ENCODE measurements at places on chromosomes 5 and 9.

DNA sequence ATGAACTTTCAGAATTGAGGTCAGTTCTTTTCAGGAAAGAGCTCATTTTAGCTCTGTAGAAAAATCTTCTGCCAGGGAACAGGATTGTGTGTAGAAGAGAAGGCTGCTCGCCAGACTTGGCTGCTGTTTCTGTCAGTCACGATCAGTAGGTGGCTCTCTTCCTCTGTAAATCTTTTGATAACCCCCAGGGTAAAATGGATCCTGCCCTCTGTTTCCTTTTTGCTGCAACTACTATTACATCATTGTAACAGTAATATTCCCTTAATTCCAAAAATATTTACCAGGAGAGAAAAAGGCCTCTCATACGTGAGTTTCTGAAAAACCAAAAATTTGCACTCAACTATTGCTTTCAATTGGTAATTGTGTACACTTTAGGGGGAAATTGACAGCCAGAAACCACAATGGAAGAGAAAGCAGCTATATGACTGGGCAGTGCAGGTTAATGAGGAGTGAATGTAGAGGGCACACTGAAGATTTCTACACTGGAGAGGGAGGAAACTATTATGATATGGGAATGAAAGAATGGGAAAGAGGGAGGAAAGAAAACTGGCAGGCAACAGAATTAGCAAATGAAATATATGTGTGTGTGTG, 12.3 kb downstream of the IFNA21 start:
- no peak for DNase-seq

DNA sequence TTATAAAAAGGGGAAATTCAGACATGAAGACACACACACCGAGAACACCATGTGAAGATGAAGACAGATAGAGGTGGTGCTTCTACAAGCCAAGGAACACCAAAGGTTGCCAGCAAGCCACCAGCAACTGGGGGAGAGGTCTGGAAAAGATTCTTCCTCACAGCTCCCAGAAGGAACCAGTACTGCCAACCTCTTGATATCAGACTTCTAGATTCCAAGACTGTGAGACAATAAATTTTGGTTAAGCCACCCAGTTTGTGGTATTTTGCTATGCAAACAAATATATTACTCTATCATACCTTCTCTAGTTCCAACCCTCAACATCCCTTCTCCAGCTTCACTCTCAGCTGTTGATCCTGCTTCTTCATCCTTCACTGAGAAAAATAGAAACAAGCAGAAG, 451.1 kb downstream of the EBF1 start:
- no peak for DNase-seq

DNA sequence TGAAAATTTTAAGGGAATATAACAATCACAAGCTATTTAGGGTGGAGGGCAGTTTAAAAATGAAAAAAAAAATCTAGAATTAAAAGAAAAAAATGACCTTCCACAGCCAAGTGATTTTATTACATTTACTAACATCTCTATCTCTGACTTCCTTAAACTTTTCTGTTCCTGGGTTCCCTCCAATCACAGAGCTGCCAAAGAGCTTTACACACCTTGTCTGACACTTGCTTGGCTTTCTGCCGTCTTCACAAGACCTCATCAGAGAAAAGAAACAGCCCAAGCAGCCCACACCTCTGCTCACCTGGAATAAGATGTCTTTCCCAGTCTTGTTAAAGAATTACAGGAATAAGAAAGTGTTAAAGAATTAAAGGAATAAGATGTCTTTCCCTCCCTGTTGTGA, 38.9 kb downstream of the PSMB7 start:
- DNase-seq: no peak

DNA sequence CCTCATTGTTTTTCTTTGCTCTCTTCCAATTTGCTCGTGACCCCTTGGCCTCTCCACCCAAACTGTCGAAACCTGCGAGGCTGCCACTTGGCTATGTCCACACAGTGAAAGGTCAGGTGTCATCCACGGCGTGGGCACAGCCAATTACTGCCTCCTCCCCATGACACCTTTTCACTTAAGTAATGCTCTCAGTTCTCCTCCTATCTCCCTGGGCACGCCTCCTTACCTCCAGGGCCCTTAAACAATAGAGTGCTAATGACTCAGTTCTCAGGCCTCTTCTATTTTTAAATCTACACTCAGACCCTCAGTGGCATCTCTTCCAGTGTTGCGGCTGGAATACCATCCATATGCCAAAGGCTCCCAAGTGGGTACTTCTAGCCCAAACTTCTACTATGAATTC, 256.8 kb downstream of the ROR2 start:
- DNase-seq: no peak

DNA sequence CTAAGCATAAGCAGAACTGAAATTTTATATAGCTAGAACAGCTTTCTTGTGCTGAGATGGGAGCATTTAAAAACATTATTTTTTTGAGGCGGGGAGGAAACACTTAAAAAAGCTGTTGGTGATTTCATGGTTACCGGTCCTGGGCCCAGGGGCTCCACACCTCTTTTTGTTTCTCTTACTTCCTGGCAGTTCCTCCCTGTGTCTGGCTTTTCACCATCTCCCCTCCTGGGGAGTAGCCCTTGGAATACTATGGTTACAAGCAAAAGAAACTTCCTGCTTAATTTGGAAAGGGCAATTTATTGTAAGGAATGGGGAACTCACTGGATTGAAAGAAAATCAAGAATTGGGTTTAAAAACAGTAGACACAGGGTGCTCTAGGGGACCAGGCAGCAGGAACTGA, 105.1 kb downstream of the SLC24A2 start:
- DNase-seq: no peak
